ENCODE measurements at places on chromosomes 4 and X.

DNA sequence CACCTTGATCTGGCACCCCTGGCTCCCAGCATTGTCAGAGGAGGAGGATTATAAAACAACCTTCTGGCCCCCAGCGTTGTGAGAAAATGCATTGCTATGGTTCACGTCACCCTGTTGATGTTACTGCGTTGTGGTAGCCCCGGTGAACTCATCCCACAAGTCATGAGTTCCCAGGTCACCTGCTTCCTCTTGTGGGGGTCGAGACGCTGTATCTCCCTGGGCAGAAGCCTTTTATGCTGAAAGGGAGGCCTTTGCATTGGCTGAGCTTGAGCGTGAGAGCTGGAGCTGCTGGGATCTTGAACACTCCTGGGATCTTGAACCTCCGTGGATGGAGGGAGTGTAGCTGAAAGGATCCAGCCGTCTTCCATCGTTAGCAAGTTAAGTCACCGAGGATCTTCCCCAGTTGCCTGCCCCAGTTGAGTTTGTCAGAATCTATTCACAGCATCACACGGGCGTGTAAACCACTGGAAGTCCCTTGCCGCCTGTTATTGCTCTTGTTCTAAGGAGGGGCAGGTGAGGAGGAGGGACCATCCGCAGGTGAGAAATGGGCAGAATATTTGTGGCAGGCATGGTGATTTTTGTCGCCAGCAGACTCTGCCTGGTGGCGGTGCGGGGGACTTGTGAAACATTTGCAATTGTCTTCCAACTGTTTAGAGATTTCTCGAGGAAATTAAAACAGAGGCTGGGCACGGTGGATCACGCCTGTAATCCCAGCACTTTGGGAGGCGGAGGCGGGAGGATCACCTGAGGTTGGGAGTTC is 299.9 kb downstream of the ASMT start:
- no peak for DNase-seq

DNA sequence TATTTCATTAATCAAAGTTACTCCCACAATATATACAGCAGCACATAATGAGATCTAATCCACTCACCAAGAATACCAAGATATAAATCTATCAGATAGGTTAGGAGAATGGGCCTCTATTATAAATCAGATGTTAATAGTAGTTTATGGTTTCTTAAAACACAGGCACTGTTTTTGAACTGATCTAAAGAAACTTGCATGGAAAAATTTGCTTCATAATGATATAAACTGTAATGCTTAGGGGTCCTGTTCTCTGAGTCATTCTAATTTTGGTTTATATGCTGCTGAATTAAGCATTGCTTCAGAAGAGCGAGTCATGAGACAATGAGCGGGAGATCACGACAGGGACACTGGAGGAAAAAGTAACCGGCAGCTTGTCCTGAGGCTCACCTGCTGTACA is 113.3 kb upstream of the OTUD4 start:
- no peak for DNase-seq

GRCh38 chr4:52979821-52980590 is 117.9 kb downstream of the RASL11B start:
- DNase-seq: no peak

- no peak for DNase-seq
These were observed 3.0 kb downstream of the MID1 start for GRCh38 chrX:10617186-10617998.

GRCh38 chr4:44487341-44487740 is 38.7 kb upstream of the KCTD8 start:
- no peak for DNase-seq

DNA sequence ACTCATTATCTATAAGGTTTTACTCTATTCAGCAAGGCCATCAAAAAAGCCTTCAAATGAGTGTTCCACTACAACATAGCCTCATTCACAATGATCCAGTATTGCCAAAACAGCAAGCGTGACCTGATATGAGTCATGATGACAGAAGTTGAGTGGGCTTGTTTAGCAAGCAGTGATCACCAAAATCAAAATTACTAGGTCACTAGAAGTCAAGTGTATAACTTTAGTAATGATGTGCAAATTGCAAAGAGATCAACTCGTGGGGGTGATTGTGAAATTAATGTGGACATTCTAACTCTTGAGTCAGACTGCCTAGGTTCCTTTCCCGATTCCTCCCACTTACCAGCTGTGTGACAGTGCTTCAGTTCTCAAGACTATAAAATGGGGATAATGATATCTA is 124.5 kb downstream of the CHM start:
- no peak for DNase-seq

- no peak for DNase-seq
These were observed 28.9 kb downstream of the XK start for GRCh38 chrX:37714479-37714878.

DNA sequence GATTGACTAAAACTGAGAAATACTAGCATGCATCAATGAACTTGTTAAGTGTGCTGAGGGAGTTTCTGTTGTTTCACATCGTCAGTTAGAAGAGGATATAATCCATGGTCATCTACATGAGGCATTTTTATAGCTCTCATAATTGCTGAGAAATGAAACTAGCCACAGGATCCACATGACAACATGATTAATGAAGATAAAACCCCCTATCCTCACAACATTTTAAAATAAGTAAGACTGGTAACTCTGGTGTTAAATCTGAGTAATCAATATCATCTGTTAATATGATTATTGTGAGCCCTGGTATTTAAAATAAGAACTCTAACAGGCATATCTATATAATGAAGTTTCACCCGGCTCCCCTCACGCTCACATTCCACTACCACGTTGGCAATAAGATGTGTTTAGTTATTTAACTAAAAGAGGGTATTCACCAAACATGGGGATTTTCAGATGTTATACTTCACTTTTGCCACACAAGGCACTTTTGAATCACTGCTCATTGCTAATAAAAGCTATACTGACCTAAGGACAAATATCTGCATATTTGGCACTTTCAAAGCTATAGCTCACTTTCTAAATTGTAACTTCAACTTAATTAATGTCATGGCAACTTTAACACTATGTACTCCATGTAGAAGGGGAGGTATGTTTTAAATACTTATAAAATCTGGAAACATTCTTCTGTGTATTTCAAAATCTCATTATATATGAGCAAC is 6.7 kb downstream of the UNC5C start:
- no peak for DNase-seq

DNA sequence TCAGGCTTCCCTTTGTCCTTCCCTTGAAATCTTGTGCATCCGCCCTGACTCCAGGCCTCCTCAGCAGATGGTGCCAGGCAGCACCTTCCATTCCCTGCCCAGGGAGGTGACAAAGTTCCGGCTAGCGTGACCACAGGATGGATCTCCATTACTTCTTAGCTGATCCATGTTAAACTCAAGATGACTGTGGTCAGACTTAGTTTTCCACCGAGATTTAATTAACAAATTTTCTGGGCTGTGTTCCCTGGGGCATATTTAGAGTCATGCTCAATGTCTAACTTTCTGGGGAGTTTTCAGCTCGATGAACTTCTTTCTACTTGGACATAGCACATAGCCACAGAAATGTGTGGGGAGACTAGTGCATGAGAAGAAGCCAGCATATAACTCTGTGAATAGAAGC is 215.1 kb upstream of the SFRP2 start:
- no peak for DNase-seq

DNA sequence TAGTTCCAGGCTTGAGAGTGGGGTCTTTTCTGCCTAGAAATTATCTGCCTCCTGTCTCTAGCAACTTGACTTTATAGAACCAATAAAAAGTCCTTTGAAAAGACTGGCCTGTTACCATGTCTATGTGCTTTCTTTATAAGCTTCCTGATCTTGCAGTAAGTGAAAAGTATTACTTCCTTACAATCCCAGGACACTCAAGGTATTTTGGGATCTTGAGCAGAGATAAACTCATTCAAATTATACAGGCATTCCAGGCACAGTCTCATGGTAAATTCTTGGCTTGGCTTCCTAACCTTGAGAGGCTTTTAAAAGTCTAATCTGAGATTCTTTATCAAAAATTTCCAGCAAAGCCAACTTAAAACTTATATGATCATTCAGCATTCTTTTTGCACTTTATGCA is 833.0 kb upstream of the POU3F4 start:
- no peak for DNase-seq
